ENCODE measurements at places on chromosomes 11 and 22.
A peak's percentile ranks its signal among the peaks of the same experiment; 100 is the strongest.

- DNase-seq = no peak
Measured at GRCh38 chr22:33859311-33859710, 61.0 kb downstream of the LARGE1 start.

- peak; percentile 65 for DNase-seq
Measured at GRCh38 chr11:119791701-119792151, 62.7 kb upstream of the NECTIN1 start.

GRCh38 chr11:34305780-34306179 is 52.0 kb downstream of the ABTB2 start:
- DNase-seq = no peak

DNA sequence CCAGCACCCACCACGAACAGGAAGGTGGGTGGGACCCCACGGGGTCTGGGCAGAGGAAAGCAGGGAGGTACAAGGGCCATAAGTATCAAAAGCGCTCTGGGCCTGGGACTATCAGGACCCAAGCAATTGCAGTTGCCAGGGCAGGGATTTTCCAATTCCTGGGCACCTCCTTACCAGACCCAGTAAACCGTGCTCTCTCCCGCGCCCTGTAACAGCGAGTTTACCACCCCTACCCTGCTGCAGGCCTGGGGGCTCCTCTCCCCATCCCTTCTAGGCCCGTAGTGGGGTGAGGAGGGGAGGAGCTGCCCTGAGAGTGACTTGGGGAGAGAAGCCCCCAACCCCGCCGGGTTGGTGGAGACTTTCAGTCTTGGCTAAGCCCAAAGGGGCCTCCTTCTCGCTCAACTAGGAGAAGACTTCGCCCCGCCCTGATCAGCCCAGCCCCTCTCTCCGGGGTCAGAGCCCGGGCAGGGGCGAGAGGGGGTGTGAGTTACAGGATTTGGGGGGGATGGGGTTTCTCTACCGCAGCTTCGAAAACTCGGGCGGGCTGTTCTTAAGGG is 5.4 kb downstream of the PAX6 start:
- no peak for DNase-seq

- no peak for DNase-seq
Measured at GRCh38 chr22:24341627-24342026, 71.0 kb downstream of the SPECC1L start.
